ENCODE measurements at places on chromosomes 12 and 14.

DNA sequence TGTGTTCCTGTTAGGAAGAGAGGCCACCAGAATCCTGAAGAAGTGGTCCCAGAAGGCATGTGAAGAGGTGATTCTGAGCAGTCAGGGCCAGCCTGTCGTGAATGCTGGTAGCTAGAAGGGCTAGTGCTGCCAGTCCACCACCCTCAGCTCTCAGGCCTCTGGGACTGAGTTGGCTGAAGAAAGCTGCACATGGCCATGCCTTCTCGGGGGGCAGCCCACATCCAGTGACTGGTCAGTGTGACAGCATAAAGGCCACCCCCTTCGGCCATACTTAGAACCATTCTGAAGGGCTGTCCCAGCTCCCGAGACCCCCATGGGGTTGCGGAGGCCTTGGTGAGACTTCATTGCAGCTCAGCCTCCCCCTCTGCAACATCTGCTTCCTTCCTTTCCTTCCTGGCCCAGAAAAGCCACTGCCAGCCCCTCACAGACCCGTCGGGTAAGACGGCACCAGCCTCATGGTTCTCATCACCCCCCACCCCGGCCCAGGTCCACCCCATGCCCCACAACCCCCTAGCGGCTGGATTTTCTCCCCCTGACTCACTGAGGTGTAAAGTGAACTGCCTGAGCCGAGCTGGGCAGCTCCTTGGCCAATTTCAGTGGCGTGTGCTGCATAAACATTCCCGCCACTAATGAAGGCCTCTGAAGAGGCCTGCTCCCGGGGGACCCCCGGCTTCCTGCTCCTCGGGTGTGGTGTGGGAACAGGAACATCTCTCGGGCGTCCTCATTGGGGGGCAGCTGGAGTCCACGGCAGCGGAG lies 49.5 kb upstream of the DIO3 start:
- DNase-seq = no peak

DNA sequence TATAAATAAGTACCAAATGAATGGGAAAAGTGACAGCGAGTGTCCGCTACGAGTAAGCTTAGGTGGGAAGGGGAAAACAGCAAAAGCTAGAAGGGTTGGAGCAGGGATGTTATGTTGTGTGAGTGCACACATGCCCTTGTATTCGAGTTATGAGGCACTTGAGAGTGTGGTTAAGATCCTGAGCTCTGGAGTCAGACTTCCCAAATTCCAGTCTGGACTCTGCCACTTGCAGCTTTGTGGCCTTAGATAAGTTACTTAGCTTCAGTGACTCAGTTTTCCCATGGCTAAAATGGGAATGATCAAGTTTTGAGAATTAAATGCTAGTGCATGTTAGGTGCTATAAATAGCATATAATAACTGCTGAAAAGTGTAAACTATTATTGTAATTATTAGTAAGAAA lies 44.9 kb downstream of the KTN1 start:
- DNase-seq = no peak

GRCh38 chr14:53278602-53279506 lies 125.7 kb upstream of the DDHD1 start:
- DNase-seq = no peak

DNA sequence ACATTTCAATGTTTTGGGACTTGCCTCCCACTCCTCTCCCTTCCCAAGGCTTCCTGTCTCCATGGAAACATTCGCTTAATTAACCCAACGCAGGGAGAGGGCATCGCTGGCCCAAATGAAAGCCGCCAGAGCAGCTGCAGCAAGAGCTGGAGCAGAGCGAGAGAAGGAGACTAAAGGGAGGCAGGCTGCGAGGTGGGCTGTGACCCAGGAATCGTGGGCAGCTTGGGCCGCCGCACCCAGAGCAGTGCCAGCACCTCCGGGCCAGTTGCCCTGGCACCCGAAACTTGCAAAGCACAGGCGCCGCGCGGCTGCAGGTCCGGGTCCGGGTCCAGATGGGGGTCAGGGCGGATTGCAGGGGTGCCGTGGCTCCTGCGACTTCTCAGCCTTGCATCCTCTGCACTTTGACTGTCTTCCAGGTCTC lies 43.5 kb upstream of the PTPRQ start:
- DNase-seq = no peak

- no peak for DNase-seq
These were observed 706 bp upstream of the DIO2 start for GRCh38 chr14:80212023-80212397.

DNA sequence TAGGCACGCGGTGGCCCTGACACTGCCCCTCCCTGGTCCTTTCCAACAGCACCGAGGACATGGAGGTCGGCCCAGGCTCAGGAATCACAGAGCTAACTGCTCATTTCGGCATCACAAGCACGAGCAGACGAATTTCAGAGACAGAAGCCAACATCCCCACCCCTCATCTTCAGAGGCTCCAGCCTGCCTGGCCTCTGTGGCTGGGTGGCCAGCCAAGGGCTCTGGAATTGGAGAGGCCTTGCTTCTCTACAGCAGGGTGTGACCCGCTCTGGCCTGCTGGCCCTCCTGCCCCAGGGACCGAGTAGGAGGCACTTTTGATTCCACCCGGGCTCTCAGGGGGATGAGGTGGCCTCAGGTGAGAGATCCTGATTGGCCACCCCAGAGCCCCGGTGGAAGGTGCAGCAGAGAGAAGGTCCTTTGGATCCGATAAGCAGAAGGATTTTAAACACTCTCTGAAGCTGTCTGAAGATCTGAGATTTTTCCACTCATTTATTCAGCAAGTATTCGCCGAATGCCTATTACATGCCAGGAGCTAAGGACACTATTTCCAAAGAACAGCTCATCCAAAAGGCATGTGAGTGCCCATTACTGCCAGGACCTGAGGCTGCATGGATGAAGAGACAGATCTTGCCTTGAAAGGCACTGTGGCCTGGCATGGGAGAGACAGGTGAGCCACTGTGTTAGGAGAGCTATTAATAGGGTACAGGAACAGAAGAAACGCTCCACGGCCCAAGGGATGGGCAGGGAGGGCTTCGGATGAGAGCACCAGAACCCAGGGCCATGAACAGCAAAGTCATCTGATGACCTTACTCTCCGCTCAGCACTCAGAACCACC lies 10.2 kb downstream of the BAG5 start:
- no peak for DNase-seq

DNA sequence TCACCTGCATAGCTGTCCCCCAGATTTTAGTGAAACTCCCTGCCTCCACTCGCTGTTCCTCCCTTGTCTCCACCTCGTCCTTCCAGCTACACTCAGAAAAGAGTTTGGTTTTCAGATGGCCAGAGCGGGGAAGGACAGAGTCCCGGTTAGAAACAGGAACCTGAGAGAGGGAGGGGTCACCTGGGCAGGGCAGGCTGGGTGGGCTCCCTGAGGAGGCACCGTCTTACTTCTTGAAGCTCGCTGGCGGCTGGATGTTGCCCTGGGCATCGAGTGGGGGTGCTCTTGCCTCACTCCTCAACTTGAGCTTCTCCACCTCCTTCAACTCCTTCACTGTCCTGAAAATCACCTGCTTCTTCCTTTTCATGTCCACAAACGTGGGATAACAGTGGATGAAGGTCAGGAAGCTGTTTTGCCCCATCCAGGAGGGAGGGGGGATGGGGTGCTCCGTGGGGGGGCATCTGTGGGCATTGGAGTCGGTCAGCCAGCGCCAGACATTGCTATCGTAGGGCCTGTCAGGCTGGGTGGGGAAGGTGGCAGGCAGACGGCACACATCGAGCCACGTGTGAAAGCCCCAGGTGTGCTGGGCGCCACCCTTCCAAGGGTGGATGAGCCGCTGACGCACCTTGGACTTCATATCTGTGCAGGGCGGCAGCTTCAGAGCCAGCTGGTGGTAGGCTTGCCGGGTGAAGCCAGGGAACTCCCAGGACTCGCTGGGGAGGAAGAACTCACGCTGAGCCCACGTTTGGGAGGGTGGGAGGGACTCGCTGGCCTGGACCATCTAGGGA lies 2.0 kb downstream of the TEX52 start:
- no peak for DNase-seq

DNA sequence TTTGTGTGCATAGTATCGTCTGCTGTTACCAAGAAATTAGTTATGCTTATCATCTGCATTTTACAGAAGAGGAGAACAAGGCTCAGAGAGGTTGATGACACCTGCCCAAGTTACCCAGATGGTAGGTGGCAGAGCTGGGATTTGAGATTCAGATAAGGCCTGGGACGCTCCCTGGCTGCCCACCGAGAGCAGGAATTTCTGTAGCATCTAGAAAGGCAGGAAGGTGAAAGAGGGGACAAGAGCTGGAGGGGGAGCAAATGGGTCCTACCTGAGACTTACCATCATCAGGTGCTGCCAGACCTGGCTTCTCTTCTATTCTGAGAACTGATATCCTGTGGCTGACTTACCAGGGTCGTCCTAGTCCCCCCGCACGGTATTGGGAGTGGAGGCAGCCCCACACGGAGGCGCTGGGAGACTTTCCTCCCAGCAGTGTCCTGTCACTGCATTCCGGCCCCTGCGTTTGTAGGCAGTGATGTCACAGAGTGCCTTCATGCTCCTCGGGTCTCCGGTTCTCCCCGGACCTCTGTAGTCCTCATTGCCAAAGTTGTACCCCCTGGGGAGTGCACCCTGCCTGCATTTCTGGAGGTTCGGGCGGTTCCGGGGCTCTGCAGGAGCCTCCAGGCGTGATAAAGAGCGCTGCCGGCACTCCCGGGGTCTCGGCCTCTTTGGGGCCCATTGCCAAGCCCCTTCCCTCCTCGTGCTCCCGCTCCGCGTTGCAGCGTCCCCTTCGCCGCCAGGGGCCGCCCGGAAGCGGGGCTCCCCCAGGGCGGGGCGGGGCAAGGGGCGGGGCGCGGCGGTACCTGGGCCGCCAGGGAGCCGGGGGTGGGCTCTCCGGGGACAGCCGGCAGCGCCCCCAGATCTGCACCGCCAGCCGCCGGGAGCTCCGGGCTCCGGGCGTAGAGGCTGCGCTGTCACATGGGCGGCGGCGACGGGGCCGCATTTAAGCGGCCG lies at the start of gene CABP1:
TSS of gene CABP1 (plus strand) at position 856 of the 951 bp plus-strand sequence. CDS start at position 916, 60 bp downstream.
- peak; percentile 67 for DNase-seq

DNA sequence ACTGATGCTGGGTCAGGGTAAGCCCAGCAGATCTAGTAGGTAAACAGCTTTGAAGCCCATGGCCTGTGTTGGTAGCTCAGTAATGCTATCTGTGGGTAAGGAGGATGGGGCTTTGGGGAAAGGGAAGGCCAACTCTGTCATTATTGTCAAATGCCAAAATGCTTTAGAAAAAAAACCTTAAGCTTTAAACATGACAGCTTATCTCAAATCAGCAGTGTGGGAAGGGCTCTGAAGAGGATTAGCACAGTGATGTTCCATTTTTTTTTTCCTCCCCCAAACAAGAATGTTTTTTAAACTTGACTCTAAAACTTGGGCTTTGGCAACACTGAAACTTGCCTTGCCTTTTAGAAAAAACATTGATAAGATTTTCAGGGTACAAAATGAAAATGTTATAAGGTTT lies 11.7 kb downstream of the DAAM1 start:
- DNase-seq = no peak

Data from activated CD8-positive, alpha-beta memory T cell treated with anti-CD3 and anti-CD28 coated beads, Interleukin-2, amount 10 ng/mL, durations not matched to agents 7 days and 5 days (primary cell).